ENCODE measurements at places on chromosomes 16 and 17.

GRCh38 chr16:11060842-11061241, 116.5 kb downstream of the CLEC16A start:
- no peak for DNase-seq

- DNase-seq, result peak; percentile 93
These were observed 26.4 kb downstream of the USP10 start for GRCh38 chr16:84726079-84726668.

DNA sequence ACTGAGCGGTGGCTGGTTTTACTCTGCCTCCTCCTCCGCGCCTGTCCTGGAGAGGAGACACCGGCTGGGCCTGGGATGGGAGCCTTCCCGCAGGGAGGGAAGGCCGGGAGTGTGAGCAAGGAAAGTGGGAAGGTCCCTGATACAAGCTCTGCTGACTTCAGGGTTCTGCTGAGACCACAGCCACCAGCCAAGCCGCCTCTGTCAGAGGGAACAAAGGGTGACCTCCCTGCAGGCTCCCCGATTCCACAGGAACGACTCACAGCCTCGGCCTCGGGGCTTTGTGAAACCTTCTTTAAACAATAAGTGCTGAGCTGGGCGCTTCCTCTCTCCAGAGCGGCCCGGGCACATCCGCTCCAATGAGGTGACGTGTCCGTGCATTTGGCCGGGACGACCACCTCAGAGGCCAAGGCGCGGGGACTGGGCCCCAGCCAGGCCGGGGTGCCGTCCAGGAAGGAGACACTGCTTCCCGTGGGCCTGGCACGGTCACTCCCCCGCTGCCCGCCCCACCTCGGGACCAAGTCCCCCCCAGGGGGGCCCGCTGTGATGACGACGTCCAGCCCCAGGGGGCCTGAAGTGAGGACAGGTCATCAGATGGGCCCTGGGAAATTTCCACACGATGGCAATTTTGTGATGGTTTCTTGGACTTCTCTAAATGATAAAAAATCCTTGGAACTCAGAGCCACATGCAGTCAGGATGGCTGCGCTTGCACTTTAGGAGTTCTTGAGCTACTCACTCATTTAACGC, 11.8 kb upstream of the CIBAR2 start:
- peak; percentile 26 for DNase-seq

GRCh38 chr16:84965428-84966415, 45.6 kb downstream of the ZDHHC7 start:
- no peak for DNase-seq

DNA sequence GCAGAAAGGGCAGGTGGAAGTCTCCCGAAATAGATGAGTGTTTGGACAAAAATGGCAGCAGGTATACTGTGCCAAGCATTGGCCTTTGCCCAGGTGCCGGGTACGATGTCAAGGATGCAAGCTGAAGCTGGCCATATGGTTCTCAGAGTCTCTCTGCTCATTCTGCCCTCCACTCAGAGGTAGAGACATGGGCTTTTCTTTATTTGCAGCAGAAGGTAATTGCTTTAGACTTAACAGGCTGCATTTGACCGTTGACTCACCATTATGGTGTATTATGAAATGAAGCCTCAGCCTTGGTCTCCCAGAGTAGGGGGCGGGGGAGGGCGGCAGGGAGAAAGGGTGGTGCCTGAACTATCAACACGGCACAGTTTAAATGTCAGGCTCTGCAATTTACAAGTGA, 969.1 kb upstream of the EEF2KMT start:
- no peak for DNase-seq

DNA sequence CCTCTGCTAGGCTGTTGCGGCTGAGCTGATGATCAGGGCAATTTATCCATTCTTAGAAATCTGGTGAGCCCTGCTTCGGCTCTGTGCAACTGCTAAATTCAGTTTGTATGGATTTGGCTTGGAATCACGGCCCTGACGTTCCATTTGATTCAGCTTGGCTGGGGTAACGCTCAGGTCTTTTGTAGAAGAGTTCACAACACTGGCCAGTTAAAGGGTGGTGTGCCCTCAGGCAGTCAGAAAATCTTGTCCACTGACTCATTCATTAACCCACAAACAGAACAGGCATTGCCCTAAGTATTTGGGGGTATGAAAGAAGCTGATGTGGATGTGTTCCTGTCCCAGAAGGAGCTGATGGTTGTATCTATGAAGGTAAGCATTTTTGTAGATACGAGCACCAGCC, 53.9 kb downstream of the GNAO1 start:
- no peak for DNase-seq

GRCh38 chr16:46839986-46840443, 9.0 kb upstream of the C16orf87 start:
- no peak for DNase-seq

GRCh38 chr16:66859397-66860068, 15.3 kb downstream of the CA7 start:
- no peak for DNase-seq
